ENCODE measurements at places on chromosomes 2 and 18.

DNA sequence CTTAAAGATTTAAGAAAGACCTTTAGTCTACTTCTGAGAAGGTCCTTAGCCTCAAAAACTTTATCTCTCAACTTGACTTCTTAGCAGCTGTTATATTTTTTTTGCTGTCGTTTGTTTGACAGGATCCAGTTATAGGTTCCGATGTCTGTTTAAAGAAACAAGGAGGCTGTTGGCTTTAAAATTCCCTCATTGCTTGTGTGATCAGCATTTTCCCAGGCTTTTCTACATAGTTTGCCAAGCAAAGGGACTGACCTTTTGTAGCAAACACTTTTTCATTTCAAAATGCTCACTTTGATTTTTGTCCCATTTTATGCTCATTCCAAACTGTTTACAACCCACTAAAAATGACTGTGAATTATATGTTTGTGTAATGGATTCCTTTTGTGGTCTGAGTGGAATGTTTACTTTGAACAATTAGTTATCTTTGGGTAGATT, 394.9 kb downstream of the ARHGAP15 start:
- no peak for DNase-seq

GRCh38 chr2:95387358-95387757, 15.2 kb upstream of the FAHD2A start:
- DNase-seq, result no peak

DNA sequence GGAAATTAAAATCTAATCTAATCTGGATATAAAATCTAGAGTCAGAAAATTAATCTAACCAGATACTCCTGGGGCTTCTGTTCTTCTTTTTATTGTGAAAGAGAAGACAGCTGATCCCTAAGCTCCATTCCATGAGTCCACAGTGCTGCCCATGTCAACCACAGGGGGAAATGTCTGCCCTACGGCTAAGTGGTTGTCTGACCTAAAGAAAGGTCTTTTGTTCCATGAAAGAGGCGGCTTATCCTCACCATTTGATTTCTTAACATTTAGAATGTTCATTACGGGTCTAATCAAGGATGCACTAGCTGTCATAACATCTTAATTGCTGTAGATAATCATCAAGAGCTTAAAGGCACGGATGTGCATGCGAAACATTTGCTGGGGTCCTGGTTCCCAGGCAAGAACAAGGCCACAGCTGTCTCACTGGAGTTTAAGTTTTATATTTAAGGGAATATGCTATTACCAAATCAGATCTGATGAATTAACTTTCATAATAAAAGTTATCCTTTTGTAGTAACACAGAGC, 162.6 kb downstream of the PAX3 start:
- DNase-seq, result no peak

DNA sequence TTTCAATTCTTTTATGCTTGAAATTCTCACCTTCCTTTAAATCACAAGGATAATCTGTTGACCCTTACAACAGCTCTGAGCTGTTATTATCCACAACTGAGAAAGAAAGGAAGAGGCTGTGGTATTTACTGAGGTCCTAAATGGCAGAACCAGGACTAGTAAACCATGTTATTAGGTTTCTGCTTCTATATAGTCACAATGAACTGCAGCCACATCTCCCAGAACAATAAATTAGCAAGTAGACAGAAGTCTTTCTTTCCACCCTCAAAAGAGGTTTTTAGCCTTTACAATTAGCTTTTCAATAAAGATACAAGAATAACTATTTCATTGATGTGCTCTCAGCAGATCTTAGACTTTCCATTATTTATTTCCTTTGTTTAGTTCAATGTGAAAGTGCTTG, 374.2 kb downstream of the NRXN1 start:
- no peak for DNase-seq

GRCh38 chr2:152497481-152498052, 162.6 kb downstream of the FMNL2 start:
- no peak for DNase-seq

DNA sequence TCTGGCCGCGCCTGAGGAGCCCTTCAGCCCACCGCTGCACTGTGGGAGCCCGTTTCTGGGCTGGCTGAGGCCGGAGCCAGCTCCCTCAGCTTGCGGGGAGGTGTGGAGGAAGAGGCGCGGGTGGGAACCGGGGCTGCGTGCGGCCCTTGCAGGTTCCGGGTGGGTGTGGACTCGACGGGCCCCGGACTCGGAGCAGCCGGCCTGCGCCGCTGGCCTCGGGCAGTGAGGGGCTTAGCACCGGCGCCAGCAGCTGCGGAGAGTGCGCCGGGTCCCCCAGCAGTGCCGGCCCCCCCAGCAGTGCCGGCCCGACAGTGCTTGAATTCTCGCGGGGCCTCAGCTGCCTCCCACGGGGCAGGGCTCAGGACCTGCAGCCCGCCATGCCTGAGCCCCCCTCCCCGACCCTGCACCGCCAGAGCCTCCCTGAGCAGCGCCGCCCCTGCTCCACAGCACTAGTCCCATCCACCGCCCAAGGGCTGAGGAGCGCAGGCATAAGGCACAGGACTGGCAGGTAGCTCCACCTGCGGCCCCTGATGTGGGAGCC, 534.2 kb downstream of the ZNF804A start:
- DNase-seq, result no peak

DNA sequence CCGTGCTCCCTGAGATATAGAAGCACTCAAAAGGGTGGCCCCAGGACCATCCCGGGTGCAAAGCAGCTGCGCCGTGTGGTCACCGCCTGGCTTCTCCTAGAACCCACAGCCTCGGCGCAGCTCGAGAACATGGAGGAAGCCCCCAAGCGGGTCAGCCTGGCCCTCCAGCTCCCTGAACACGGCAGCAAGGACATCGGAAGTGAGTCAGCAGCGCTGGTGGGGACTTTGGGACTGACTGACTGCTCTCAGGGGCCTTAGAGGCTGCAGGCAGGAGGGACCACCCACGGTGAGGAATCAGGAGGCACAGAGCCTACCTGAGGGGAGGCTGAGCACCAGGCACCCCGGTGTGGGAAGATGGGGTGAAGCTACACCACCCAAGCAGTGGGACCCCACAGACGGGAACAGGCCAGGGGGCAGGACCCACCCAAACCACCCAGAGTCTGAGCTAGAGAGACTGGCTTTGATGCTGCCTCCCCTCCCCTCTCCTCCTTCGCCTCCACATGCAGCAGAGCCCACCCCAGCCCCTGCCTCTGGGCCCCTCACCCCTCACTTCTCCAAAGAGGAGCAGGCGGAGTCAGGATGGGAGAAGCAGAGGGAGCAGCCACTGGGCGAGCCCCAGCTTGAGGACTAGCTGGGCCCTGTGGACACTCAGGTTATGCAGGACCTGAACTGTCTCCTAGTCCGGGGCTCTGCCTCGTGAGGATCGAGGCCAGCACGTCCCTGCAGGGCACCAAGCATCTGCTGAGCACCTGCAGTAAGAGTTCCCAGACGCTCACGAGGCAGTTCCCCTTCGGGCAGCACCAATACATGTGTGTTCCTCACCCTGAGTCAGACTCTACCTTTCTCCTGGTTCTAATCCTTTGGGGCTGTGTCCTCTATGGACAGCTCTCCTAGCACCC, 28.7 kb downstream of the MTERF4 start:
- DNase-seq, result no peak

GRCh38 chr2:238971318-238972145, 123.6 kb downstream of the TWIST2 start:
- no peak for DNase-seq

- DNase-seq, result no peak
Measured at GRCh38 chr2:9519250-9519649, 36.4 kb downstream of the ADAM17 start.

GRCh38 chr2:148726228-148726627, 81.7 kb downstream of the EPC2 start:
- no peak for DNase-seq

GRCh38 chr2:63735263-63735662, 106.4 kb upstream of the UGP2 start:
- no peak for DNase-seq

GRCh38 chr2:75233965-75234364, 34.6 kb upstream of the TACR1 start:
- DNase-seq, result no peak

GRCh38 chr18:2002151-2002550, 569.2 kb downstream of the METTL4 start:
- no peak for DNase-seq

- no peak for DNase-seq
Measured at GRCh38 chr2:85554980-85555612, 6.2 kb downstream of the GGCX start.

GRCh38 chr2:26076001-26076587, 42.2 kb downstream of the RAB10 start:
- DNase-seq, result no peak

GRCh38 chr2:200794143-200794542, 17.6 kb upstream of the BZW1 start:
- no peak for DNase-seq

DNA sequence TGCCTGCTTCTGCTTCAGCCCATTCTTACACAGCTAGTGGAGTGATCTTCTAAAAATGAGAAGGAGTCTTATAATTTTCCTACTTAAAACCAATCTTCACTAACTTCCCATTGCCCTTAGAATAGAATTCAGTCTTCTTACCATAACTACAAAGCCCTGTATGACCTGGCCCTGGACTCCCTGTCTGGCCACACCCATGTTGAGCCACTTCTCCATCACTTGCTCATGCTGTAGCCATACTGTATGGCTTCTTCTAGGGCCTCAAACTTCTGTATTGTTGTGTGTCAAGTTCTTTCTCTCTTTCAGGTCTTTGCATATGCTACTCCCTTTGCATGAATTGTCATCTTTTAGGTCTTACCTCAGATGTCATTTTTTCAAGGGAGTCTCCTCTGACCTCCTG, 11.2 kb downstream of the DGUOK start:
- DNase-seq, result no peak

- DNase-seq, result no peak
Measured at GRCh38 chr2:236161531-236161930, 6.7 kb downstream of the GBX2 start.

DNA sequence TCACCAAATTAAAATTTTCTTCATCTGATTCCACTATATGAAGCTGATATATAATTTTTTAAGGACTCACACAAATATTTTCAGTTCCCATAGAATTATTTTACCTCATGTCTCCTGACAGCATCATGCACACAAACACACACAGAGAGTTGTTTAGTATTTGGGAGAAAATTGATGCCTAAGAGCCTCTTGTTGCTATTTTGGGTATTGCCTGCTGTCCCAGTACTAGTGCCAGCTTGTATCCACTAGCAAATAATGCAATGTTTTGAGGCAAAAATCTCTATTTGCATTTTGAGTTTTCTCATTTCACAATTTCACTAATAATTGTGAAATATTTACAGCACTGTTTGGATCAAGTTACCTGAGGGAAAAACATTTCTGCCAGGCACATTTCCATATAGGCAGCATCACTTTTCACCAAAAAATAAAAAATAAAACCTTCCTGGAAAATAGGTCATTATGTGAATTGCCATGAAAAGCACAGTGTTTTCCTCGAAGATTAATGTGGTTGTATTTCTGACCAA, 328.2 kb downstream of the KCNJ3 start:
- DNase-seq, result no peak

- DNase-seq, result no peak
Measured at GRCh38 chr18:60663060-60663989, 290.8 kb upstream of the MC4R start.

GRCh38 chr2:40584432-40584831, 132.5 kb upstream of the SLC8A1 start:
- no peak for DNase-seq

DNA sequence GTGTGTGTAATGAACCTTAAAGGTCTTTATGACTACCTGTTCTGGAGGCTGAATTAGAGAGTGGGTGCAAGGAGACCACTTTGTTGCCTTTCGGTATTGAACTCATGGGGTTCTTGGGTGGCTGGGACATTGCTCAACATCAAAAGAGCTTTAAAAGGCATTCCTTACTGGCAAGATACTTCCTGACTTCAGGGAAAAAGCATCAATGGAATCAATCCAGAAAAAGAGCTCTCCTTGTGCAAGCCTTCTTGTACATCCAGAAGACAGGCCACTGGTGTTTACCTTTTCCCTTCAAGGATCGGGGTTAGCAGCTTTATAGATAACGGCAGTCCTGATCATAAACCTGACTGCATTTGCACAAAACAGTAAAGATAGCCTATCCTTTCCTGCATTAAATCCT, 9.5 kb downstream of the PNO1 start:
- DNase-seq, result no peak

DNA sequence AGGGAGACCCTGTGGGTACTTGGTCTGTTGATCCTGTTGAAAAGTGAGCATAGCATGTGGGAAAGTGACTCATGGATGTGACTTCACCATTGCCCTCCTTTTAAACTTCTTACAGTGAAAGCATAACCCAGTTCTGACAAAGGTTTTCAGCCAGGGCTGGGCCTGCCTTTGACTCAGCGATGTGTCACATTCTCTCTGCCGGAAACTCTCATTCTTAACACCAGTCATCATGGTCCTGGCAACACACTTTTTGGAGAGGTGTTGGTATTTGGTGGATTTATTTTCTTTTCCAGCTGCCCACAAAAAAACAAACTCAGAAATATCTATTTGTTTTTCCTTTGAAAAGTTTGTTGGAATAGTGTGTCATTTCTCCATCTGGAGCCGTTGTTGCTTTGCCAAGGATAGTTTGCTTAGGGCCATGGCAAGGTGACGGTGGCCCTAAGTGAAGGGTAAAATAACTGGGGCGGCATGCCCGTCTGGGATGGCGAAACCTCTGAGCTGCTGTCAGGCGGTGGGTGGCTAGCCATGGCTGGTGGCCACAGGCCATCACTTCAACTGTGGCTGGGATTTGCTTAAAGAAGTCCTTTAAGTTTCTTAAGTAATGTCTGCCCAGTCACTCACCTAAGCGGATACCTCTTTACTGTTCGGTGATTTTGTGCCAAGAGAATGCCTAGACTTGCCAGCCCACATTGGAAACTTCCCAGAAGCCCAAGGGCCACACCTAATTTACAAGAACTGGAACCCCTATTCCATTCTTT, 123.3 kb downstream of the LTBP1 start:
- DNase-seq, result no peak

DNA sequence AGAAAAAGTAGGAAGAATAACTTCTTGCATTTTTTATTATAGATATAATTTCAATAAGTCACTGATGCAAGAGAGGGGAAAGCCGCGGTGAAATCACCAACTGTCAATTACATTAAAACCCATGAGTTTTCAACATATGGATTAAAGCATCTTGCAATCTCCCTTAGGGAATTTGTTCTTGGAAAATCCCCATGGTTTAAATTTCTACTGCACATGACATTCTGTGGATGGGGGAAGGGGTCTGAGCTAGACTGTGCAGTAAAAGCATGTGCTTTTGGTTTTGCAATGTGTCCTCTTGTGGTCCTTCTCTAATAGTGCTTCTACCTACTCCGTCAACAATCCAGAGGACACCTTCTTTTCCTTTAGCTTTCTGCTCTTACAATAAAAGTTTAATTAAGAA, 894.0 kb downstream of the DCDC2C start:
- no peak for DNase-seq

GRCh38 chr2:102391565-102391964, 31.4 kb upstream of the IL18RAP start:
- no peak for DNase-seq

GRCh38 chr2:219592736-219593135, 4.9 kb upstream of the STK11IP start:
- DNase-seq, result no peak

- no peak for DNase-seq
Measured at GRCh38 chr2:38966006-38966405, 76.3 kb downstream of the ARHGEF33 start.
